ENCODE measurements at places on chromosomes 2 and 18.

GRCh38 chr2:9565436-9566153, 10.0 kb upstream of the ADAM17 start:
- DNase-seq: no peak

DNA sequence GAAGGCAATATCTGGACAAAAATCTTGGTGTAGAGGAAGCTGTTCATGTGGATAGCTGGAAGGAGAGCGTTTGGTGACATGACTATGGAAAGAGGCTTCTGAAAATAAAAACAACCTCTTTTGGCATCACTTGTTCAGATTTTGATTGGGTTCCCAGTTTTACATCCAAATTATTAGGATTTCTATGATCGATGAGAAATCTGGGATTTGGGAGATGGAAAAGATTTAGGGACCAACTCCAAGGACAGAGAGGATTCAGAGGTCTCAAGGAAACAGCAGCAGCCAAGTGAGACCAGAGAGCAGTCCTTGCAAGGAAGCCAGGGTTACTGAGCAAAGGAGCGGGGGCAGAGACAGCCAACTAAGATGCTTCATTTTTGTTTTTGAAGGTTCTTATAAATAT, 441.7 kb downstream of the TRIB2 start:
- DNase-seq: no peak

- no peak for DNase-seq
These were observed 261.5 kb downstream of the MYCN start for GRCh38 chr2:16201848-16202247.

DNA sequence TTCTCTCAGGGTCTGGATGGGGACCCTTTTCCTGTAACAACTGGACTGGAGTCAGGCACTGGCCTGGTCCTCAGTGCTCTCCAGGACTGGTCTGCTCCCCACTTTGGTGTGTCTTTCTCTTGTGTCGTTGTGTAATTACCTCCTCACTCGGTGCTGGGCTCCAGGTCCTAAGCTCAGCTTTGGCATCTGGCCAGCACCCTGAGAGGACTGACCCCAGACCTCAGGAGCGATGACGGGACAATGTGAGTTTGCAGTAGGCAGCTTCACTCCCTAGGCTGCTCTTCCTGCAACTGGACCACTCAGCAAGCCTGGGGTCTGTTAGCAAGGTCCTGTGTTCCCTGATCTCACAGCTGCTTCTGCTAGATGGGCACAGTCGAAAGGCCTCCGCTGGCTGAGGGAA, 93.8 kb downstream of the COLEC12 start:
- DNase-seq: no peak

DNA sequence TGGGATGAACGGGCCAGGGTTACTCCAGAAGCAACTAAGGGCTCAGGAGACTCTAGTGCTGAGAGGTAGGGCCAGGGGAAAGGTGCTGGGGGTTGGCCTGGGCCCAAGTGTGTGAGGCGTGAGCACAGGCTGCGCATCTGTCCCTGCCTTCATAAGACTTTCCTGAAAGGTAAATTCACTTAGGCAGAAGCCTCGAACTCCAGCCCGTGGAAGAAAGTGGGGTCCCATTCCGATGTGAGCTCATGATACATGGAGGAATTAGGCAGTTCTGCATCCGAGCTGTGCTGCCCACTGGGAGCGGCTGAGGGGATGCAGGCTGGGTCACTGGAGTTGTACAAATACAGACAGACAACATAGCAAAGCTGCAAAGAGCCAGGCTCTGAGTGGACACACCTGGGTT, 16.2 kb downstream of the PARD6G start:
- no peak for DNase-seq

GRCh38 chr2:217835931-217836891, 166.6 kb downstream of the TNS1 start:
- DNase-seq: no peak

DNA sequence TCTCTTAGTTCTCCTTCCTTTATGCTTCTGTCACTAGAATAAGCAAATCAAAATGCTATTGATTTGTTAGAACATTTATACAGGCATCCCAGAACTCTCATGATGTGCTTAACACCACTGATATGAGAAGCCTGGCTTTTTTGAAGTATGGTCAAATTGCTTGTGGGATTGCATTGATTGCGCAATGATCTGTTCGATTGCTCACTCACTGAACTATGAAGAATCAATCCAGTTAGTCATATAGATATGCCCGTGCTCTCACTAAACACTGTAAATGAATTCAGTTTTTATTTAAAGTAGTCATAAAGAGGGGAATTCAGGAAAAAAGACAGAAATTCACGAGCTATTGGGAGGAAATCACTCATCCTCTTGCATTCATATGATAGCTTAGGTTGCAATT, 1237.8 kb downstream of the SUCLG1 start:
- no peak for DNase-seq

GRCh38 chr18:50410894-50411293, 36.0 kb downstream of the SKA1 start:
- DNase-seq: no peak

- no peak for DNase-seq
These were observed 178.4 kb downstream of the BCL2 start for GRCh38 chr18:63140997-63141777.

GRCh38 chr2:25229279-25230197, 61.2 kb upstream of the POMC start:
- no peak for DNase-seq

- DNase-seq: no peak
These were observed 151.7 kb downstream of the GBX2 start for GRCh38 chr2:236016496-236016895.

GRCh38 chr2:196783431-196784094, 15.9 kb downstream of the GTF3C3 start:
- no peak for DNase-seq

Data from activated T-cell treated with anti-CD3 and anti-CD28 coated beads, Interleukin-2, amount 50 U/mL, for 1 hour (primary cell).